ENCODE measurements at places on chromosomes 3 and 15.

GRCh38 chr3:37833302-37834186 is 28.1 kb upstream of the CTDSPL start:
- no peak for DNase-seq

GRCh38 chr3:86451749-86452148 is 539.2 kb downstream of the VGLL3 start:
- DNase-seq: no peak

DNA sequence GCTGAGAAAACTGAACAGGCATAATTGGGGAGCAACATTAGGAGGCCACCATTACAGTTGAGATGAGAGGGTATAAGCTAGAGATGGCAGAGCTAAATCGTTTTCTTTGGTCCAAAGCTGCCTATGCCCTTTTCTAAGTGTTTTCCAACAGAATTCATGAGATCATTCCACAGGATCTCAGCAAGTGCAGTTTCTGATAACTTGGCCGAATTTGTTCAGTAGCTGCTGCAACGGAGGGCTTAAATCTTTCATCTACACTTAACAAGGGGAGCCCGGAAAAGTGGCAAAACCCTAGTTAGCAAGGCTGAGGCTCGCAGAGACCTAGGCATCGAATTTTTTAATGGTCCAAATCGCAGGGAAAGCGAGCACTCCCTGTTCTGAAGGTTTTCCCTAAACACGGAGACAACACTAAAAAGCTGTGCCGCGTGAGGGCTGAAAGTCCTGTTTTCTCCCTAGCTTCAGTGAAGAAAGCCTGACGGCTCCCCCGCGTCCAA is 531 bp upstream of the BLOC1S6 start:
- no peak for DNase-seq

DNA sequence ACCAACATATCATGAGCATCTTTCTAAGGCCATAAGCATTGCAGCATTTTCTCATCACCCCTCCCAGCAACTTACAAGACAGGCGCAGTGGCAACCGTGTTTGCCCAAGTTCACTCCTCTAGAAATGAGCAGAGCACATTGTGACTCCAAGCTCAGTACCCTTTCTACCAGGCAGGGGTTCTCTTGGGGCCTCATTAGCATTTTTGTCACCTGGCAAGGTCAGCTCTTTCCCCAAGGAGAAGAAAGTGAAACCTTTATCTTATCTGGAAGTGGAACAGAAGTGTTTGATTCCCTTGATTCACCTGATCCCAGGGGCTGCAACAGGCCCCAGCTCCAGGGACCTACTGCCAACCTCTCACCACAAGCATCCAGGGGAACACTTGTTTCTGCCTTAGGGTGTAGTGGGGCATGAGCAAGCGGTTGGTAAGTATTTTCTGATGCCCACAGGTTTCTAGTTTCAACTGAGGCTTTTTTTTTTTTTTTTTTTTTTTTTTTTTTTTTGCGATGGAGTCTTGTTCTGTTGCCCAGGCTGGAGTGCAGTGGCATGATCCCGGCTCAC is 44.0 kb upstream of the HERC1 start:
- DNase-seq: no peak

All from hematopoietic multipotent progenitor cell treated with erythropoietin and hydrocortisone succinate and interleukin-3 and kit ligand, for 15 days (in vitro differentiated cells).